ENCODE measurements at places on chromosomes 16 and 17.

GRCh38 chr16:54240271-54241129, 46.1 kb downstream of the IRX3 start:
- no peak for DNase-seq

GRCh38 chr17:34858591-34859565, 102.4 kb downstream of the CCT6B start:
- DNase-seq = no peak

DNA sequence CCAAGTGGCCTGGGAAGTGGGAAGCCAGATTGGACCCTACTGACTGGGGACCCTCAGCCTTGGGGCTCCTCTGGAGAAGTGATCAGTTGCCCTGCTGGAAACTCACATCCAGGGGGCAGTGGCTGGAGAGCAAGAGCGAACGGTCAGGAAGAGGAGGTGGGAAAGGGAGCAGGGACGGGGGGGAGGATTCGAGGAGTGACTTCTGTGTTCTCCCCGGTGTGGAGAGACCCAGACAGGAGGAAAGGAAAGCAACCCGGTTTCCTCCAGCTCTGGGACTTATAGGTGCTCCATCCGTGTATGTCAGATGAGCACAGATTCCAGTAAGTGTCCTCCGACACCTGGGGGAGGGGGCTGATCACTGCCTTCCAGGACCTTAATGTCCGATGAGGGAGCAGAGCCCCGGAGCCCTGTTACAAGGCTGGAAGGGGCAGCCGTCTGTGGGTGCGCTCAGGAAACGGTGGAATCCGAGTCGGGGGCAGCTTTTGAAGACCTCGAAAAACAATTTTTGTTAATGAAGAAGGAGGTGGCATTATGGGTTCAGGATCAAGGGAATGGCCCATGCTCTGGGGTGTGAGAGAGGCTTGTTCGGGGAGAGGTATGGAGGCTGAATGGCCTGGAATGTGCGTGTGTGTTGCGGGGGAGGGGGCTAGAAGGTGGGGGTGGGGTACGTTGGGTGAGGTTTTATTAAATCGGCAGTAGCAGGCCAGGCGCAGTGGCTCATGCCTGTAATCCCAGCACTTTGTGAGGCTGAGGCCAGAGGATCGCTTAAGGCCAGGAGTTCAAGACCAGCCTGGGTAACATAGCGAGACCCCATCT, 34.8 kb upstream of the NDRG4 start:
- DNase-seq = no peak

DNA sequence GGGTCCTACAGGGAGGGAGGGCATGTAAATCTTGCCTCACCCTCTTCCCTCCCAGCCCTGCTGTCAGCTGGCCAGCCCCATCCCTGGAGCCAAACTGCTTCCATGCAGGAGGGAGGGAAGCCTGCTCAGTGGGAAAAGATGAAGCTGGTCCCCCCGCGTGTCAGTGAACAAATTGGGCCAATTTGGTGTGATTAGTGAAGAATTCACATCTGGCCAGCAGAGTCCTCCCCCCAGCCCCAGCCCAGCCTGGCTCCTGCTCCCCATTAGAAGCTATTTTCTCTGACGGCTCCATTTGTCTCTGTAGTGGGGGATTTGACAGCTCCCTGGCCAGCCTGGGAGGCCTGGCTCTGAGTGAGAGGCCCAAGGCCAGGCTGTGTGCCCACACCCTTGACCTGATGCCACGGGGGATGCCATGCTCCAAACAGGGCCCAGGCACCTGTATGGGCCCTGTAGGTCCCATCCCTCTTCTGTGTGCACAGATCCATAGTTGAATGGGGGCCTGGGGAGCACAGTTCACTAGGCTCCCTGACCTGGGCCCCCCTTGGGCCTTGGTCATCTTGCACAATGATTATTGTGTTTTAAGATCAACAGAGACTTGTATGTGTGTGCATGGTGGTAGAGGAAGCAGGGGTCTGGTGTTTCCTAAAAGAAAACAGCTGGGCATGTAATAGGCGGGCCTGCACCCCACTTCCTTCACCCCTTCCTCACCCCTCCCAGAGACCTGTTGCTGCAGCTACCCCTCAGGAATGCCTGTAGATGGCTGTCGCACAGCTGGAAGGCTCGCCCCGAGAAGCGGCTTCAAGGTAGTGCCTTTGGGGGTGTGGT, 50.7 kb upstream of the TAC4 start:
- DNase-seq = no peak

GRCh38 chr16:77669057-77669456, 53.3 kb upstream of the NUDT7 start:
- DNase-seq = no peak

- DNase-seq = no peak
Measured at GRCh38 chr16:56356276-56357240, 68.8 kb downstream of the AMFR start.

- DNase-seq = no peak
Measured at GRCh38 chr17:45977506-45977824, 21.6 kb upstream of the STH start.

- peak; percentile 12 for DNase-seq
Measured at GRCh38 chr17:39634384-39634871, 2.5 kb upstream of the STARD3 start.

DNA sequence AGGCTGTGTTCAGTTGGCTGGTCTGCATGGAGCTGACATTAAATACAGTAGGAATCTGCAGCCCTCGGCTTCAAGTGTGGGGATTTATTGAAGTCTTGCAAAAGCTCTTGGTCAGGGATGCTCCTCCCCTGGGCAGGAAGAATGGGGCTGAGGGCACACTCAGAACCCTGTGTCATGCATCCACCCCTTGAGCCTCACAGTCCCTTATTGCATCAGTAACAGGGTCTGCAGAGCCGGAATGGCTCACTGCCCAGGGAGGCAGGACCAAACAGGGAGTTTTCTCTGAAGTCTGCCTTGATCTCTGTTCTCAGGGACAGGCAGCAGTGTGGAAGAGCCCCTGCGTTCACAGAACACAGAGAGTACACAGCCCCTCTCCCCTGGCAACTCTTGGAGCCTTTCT, 216.8 kb downstream of the ENGASE start:
- no peak for DNase-seq

DNA sequence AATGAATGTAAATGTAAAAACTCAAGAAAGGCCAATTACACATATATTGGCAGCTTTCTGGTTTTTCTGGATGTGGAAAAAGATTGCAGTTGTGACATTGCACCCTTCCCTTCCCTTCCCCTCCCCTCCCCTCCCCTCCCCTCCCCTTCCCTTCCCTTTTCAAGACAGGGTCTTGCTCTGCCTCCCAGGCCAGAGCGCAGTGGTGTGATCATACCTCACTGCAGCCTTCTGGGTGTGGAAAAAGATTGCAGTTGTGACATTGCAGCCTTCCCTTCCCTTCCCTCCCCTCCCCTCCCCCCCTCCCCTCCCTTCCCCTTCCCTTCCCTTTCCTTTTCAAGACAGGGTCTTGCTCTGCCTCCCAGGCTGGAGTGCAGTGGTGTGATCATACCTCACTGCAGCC, 41.7 kb downstream of the PIK3R5 start:
- no peak for DNase-seq

GRCh38 chr17:76841776-76842405, 26.3 kb upstream of the MGAT5B start:
- no peak for DNase-seq
